ENCODE measurements at places on chromosomes 11 and 22.

GRCh38 chr11:104892723-104893511 lies 5.3 kb downstream of the CASP12 start:
- no peak for DNase-seq

GRCh38 chr11:122695076-122695615 lies 39.6 kb downstream of the UBASH3B start:
- no peak for DNase-seq

- no peak for DNase-seq
These were observed 87.9 kb downstream of the AMBRA1 start for GRCh38 chr11:46505741-46506482.

DNA sequence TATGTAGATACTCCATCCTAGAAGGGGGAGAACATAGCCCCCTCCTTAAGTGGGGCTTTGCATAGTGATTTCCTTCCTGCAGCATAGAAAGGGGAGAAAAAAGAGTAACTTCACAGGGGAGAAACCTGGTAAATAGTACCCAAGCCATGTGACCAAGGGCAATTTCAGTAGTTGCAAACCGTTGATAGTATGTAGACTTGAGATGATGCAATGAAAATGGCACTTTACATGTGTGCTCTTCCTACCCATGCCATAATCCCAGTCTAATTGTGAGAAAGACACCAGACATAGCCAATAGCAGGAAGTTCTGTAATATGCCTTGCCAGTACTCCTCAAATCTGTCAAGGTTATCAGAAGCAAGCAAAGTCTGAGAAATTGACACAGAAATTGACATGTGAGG lies 104.1 kb downstream of the NCAM1 start:
- no peak for DNase-seq

GRCh38 chr11:3942956-3943497 lies 87.6 kb downstream of the STIM1 start:
- no peak for DNase-seq

- DNase-seq, result peak; percentile 41
These were observed 10.7 kb upstream of the RPS3 start for GRCh38 chr11:75388386-75389275.

DNA sequence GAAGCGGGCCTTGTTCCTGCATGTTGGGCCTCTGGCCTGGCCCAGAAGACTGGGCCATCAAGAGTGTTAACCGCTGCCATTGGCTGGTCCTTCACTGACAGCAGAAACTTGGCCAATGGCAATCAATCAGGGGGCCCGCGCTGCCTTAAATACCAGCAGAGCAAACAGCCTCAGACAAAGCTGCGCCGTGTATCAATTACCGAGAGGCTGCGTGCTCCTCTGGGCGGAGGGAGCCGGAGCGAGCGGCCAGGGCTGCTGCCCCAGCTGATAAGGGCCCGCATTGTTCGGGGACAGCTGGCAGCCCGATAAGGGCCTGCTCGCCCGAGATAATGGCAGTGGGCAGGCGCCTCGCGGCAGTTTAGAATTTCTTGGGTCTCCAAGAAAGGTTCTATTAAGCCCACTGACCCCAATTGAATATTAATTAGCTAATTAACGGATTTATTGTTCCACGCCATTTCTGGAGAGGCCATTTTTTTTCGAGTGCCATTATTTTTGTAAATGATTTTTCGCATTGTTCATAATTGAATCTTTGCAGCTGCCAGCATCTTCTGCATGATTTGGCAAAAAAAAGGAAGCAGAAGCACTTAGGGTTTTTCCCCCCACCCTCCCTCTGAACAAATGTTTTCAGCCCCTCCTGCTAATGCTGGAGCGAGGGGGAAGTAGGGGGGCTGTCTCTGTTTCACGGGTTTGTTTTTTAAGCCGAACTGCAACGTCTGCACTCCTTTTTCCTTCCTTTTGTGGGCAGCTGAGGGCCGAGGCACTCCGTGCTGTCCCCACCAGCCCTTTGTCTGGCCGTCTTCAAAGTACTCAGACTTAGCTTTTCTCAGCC lies 37.6 kb upstream of the RIC3 start:
- DNase-seq, result no peak

- no peak for DNase-seq
These were observed 3.9 kb upstream of the CDC42BPG start for GRCh38 chr11:64848214-64848825.

GRCh38 chr11:35963911-35964310 lies 20.0 kb downstream of the LDLRAD3 start:
- no peak for DNase-seq

- DNase-seq, result no peak
These were observed 55.2 kb upstream of the ATXN10 start for GRCh38 chr22:45616432-45616831.

DNA sequence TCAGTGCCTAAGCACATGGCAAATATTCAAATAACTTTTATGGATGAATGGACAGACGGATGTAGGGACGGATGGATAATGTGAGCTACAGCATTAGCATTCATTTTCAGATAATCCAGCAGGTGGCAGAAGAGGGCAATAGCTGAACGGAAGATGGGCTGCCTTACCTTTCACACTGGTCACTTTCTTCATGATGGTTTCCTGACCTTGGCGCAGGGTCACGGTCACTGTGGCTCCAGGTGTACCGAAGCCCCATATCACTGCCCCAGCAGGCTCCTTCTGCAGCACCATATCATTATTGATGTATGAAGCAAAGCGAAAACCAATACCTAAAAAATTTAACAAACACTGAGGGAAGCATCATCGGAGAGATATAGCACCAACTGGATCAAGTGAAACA lies 4.3 kb downstream of the SIAE start:
- peak; percentile 43 for DNase-seq

- no peak for DNase-seq
These were observed 3.6 kb downstream of the SHANK3 start for GRCh38 chr22:50676180-50676636.

- DNase-seq, result no peak
These were observed 1168.8 kb downstream of the BRD1 start for GRCh38 chr22:48658871-48659270.

DNA sequence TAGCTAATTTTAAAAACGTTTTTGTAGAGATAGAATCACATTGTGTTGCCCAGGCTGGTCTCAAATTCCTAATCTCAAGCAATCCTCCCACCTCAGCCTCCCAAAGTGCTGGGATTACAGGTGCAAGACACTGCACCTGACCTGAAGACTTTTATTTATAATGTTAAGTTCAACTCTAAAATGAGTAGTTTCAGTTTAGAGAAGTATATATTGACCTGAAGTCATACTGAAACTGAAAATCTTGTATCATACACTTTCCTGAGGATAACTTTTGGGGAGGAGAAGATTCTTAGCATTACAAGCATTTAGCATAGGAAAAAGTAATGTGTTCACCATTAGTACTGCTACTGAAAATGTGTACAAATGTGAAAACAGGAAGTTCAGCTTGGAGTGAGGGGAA lies 249.3 kb downstream of the CASP12 start:
- no peak for DNase-seq

DNA sequence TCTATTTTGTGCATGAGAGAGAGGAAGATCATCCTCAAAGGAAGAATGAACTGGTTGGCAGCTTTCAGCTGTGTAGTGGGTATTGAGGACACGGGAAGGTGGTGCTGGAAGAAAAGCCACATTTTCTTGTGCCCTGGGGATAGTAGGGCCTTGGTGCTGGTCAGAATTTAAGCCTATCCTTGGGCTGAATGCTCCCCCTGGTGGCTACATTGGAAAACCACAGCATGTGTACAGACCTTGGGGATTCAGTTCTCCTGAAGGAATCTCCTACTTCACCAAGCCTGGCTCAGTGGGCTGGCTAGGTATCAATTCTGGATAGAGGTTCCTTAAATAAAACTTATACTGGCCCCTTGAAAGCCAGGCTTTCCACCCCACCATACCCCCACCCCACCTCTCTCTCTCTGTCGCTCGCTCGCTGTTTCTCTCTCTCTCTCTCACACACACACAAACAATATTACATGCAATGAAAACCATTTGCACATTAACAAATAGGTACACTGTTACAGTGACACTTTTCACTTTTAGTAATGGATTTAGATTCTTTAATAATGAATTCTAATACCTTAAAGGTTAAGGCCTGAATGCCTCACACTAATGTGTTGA lies 2.8 kb upstream of the OR51M1 start:
- DNase-seq, result no peak

DNA sequence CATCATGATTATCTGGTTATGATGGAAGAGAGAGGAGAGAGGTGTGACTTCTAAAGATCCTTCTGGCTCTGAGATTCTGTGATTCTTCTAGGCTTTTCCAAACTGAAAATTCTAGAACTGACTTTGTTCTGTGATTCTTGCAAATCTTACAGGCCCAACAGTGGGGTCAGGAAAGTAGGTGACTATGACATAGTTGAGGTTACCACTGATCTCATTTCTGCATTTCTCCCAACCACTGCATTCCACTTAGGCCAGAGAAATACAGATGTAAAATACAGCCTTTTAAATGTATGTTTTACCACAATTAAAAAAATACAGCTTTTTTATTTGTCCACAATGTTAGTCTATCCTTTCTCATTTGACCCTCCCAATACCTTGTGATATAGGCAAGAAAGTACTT lies 83.7 kb downstream of the STIM1 start:
- DNase-seq, result no peak

- DNase-seq, result no peak
These were observed 586 bp upstream of the TTC36 start for GRCh38 chr11:118526688-118527087.

DNA sequence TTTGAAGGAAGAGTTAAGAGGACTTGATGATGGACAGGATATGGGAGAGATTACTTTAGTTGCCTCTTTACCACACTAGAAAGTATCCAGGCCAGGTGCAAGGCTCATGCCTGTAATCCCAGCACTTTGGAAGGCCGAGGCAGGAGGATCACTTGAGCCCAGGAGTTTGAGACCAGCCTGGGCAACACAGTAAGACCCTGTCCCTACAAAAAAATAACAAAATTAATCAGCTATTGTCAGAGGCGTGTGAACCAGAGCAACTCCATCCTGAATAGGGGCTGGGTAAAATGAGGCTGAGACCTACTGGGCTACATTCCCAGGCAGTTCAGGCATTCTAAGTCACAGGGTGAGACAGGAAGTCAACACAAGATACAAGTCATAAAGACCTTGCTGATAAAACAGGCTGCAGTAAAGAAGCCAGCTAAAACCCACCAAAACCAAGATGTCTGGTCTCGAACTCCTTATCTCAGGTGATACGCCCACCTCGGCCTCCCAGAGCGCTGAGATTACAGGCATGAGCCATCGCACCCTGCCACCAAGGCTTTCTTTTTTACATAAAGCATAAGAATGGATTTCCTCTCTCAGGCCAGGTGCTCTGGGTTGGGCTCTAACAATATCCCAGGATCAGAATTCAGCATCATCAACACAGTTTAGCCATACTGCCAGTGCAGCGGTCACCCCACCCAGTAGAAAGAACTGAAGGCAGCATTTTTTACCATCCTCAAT lies 17.8 kb downstream of the PI4KA start:
- DNase-seq, result no peak

GRCh38 chr11:12675951-12676711 lies 1.9 kb downstream of the TEAD1 start:
- no peak for DNase-seq

GRCh38 chr22:22908495-22908861 lies 20.9 kb downstream of the IGLL5 start:
- DNase-seq, result no peak

DNA sequence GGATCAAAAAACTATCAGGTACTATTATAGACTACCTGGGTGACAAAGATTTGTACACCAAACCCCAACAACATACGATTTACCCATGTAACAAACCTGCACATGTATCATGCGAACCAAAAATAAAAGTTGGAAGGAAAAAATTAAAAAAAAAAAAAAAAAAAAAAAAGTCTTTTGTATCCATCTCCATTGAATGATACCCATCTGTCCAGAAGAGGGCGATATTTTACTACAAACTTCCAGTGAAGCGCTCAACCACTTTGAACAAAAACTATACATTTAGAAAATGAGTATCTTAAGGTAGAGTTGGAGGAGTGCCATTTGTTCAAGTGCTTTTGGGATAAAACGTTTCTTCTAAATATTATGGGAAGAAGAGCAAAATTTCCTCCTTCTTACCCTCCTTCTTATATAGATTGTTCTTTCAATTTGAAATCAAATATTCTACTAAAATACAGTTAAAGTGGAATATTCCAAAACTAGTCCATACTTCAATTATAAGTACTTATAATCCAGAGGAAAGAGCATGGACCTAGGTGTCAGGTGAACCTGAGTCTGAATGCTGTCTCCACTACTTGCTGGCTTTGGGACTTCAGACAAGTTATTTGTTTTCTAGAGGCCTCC lies 23.3 kb downstream of the ARL14EP start:
- no peak for DNase-seq
